ENCODE measurements at places on chromosomes 4 and X. TPM values are rescaled to one million over a fixed set of nuclear protein-coding genes. Genes with fewer than 3 reads are reported as not detected.

Gene HAND2
- not detected for total RNA-seq

Gene GLUD2
- total RNA-seq, result 0.26 TPM

Gene FOXP3
- 0.37 TPM for total RNA-seq

DNA sequence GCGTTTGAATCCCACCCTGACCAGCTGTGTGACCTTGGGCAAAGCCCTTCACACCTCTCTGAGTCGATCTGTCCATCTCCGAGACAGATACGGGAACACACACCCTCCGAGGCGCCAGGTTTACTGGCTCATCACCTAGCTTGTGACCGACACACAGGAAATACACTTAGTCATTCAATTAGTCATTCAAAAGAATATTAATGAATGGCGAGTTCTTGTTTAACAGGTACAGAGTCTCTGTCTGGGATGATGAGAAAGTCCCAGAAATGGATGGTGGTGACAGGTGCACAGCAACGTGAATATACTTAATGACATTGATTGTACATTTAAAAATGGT, 80.6 kb downstream of the PPP2R2C start:
- DNase-seq, result no peak
- H3K27me3 ChIP-seq, result no peaks in the 10 kb centered on the region
- no peaks in the 10 kb centered on the region for H3K36me3 ChIP-seq
- H3K4me1 ChIP-seq, result no peaks in the 10 kb centered on the region
- H3K27ac ChIP-seq, result no peak overlapping the region
- H3K4me3 ChIP-seq, result no peak overlapping the region

- H3K36me3 ChIP-seq, result no peaks in the 10 kb centered on the region
- no peaks in the 10 kb centered on the region for H3K4me1 ChIP-seq
- no peak overlapping the region for H3K27ac ChIP-seq
- H3K4me3 ChIP-seq, result no peak overlapping the region
These were observed 480.0 kb downstream of the NLGN4X start for GRCh38 chrX:5748586-5749150.

- no peaks in the 10 kb centered on the region for H3K36me3 ChIP-seq
- DNase-seq, result no peak
- no peaks in the 10 kb centered on the region for H3K4me1 ChIP-seq
- no peak overlapping the region for H3K27ac ChIP-seq
- H3K27me3 ChIP-seq, result no peaks in the 10 kb centered on the region
These were observed 82.0 kb downstream of the USP46 start for GRCh38 chr4:52576961-52577623.

Data from H1 (cell line).